Esophagus squamous epithelium (tissue), 5 donors: ENCODE measurements at places on chromosomes 1 and 21.

DNA sequence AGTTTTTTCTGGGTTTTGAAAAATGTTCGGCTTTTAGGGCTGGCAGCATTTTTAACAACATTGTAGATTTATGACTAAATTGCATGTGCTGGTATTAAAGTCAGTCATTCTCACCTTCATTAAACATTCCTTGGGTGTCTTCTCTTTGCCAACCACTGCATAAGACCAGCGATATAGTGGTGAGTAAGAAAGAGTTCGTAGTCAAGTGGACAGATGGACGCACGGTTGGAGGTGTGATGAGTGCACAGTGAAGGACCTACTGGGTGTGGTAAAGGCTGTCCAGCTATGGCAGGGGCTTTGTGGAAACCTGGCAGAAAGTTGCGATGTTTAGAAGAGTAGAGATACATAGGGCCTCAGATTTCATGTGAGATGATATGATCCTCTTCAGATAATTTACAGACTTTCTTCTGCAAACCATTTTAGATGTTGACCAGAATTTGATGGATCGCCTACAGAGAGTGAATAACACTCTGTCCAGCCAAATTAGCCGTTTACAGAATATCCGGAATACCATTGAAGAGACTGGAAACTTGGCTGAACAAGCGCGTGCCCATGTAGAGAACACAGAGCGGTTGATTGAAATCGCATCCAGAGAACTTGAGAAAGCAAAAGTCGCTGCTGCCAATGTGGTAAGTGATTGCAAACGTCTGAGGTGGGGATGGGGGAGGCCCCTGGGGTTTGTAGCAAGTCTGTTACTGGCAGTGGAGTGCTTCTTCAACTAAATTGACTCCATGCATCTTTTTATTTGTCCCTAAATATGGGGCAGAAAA is 56.0 kb upstream of the LAMC2 start:
- DNase-seq, result no peak

DNA sequence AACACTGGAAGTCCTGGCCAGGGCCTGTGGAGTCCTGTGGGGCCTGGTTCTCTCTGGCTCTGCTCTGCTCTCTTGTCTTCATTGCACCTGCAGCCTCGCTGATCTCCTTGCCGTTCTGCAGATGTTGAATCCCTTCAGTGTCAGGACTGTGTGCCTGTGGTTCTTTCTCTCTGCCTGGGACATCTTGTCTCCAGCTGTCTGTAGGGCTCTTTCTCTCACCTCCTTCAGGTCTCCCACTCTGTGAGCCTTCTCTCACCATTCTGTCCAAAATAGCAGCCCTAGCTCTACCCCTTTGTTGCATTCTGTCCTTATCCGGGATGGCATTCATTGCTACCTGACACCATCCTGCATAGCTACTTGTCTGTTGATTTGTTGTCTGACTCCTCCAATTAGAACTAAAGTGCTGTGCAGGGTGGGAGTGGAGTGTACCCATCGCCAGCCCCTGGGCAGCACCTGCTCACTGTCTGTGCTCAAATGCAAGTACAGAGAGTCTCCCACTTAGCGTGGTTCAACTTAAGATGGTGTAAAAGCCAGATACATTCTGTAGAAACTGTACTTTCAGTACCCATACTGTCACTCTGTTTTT is 8.9 kb downstream of the PGBD2 start:
- no peak for DNase-seq

- no peak for DNase-seq
Measured at GRCh38 chr1:95954585-95954984, 720.6 kb downstream of the RWDD3 start.

GRCh38 chr1:5996641-5997270 is 4.5 kb upstream of the NPHP4 start:
- DNase-seq, result no peak

GRCh38 chr1:92105546-92106081 is 25.5 kb downstream of the BTBD8 start:
- DNase-seq, result no peak

DNA sequence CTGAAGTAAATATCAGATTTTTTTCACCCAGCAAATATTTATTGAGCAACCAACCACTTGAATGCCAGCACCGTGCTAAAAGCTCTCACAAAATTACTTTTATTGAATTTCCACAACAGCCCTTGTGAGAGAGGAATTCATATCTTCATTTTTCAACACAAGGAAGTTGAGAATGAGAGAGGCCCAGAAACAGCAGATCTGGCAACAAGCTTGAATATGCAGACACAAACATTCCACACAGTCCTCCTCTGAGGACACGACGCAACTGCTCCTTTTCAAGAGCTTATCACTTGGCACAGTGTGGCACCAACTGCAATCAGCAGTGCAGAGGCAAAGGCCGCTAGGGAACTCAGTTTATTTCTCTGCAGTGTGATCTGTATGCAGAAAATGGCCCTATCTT is 32.2 kb upstream of the IFNAR2 start:
- no peak for DNase-seq

- no peak for DNase-seq
Measured at GRCh38 chr1:178651742-178652141, 73.3 kb upstream of the RALGPS2 start.

DNA sequence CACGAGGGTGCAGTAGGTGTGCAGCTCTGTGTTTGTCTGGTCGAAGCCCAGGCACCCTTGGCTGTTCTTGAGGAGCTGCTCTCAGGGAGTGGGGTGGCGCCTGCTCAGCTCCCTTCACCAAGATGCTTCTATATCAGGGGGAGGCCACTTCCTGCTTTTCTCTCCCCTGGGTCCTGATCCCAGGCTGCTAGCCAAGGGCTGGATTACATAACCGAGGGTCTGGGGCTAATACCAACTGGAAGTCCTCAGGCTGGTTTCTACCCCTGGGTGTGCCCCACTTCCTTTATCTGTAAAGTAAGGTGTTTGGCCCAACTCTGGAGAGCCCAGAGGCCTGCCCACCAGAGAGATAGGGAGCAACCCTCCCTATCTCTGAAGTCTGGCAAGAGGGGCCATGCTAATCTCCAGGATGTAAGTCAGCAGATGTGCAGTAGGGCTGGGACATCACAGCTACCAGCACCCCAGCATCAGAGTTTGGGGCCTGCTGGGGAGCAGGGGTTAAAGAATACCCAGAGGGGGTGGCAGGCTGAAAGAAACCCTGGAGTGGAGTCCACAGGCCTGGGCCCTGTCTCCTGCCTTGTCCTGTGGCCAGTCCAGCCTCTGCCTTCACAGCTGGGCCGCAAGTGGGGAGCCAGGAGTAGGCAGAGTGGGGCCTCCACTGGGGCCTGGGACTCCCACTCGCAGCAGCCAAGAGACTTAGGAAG is 2.1 kb downstream of the SELENBP1 start:
- no peak for DNase-seq

GRCh38 chr1:171515299-171515698 is 30.0 kb downstream of the PRRC2C start:
- DNase-seq, result no peak

- DNase-seq, result no peak
Measured at GRCh38 chr21:29218749-29219148, 80.0 kb upstream of the BACH1 start.

DNA sequence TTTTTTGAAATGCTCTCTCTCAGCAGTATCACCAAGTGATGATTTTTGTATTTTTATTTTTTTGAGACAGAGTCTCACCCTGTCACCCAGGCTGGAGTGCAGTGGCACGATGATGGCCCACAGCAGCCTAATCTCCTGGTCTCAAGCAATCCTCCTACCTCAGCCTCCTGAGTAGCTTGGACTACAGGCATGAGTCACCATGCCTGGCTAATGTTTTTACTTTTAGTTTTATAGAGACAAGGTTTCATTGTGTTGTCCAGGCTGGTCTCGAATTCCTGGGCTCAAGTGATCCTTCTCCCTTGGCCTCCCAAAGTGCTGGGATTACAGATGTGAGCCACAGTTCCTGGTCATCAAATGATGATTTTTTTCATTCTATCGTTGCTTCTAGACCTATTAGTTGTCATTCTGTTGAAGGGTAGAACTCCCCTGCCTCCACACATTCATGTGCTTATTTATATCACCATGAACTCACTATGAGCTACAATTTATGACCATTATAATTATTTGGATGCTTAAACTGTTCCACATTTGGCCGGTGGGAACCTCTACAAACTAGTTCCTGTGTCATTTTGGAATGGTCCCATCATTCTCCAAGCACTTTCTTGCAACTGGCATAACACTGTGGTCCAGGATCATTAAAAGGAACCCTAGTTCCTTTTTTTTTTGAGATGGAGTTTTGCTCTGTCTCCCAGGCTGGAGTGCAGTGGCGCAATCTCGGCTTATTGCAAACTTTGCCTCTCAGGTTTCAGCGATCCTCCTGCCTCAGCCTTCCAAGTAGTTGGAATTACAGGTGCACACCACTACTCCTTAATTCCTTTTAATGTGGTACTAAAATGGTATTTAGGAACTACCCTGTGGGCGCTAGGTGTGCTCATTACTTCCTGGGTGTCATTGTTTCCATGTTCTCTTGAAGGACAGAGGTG is 20.2 kb upstream of the TOR3A start:
- DNase-seq, result no peak

DNA sequence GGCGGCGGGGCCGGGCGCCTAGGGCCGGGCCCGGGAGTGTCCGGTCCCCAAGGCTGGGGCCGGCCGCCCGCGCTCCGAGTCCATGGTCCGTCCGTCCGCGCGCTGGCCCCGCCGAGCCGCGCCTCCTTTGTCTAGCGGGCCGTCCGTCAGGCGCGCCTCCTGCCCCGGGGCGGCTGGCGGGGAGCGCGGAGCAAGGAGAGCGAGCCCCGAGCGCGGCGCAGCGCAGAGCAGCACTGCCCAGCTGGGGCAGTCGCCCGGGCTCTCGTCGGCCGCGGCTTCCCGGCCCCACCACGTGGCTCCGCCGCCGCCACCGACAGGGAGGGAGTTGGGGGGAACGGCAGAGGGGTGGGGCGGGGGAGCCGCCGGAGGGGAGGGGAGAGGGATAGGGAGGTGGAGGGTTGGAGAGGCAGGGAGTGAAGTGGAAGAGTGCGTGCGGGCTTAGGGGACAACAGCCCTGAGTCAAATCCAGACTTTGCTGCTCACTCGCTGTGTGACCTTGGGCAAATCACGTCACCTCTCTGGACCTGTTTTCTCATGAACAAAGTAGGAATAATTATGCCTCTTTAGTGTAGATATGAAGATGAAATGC is at the start of gene NKAIN1:
Gene NKAIN1 (minus strand): TSS at position 235 of the 589 bp plus-strand sequence. CDS start 340 bp downstream, outside the sequence.
- DNase-seq, result no peak

- DNase-seq, result no peak
Measured at GRCh38 chr1:11227106-11228077, 35.0 kb downstream of the MTOR start.

DNA sequence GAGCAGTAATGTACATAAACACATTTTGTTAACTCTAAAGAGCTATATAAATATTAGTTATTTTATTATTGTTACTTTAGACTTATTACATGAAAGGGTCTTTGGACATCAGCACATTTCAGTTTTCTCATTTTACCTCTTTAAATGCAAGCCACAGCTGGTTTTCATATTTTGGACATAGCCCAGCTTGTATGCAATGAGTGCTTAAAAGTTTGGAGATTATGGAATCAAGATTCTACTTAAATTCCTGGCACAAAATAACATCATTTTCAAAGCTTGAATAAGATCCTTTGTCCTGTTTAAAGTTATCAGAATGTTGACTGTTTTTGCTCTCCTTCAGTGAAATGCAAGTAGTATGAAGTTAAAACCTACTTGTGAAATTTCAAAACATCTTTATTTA is 15.5 kb upstream of the LEPR start:
- DNase-seq, result no peak

GRCh38 chr1:7733276-7733675 is 37.8 kb upstream of the VAMP3 start:
- DNase-seq, result no peak

- no peak for DNase-seq
Measured at GRCh38 chr1:114009393-114009792, 30.1 kb downstream of the OLFML3 start.

GRCh38 chr1:172090511-172090817 is 249.2 kb downstream of the DNM3 start:
- DNase-seq, result no peak
